Adrenal gland (tissue), 19 donors: ENCODE measurements at places on chromosomes 13 and 19. TPM values are rescaled to one million over a fixed set of nuclear protein-coding genes. Genes with fewer than 3 reads are reported as not detected.

- no peak for DNase-seq
These were observed 45.7 kb downstream of the COL4A2 start for GRCh38 chr13:110352735-110353134.

DNA sequence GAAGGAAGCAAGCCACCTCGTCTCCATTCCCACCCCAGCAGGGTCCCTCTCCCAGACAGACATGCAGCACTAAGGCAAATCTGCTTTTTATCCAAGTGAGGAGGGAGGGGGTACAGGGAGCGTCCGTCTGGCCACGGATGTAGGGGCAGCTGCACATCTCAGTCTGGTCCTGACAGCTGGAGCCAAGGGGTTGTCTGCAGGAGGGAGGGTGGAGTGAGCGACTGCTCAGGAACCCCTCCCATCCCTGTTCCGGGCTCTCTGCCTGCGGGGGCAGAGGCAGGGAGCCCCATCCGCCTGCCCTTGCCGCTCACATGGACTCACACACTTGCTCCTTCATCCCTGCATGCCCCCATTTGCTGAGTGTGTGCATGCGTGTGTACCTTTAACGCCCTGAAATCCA is 2.5 kb downstream of the TMEM190 start:
- no peak for DNase-seq

GRCh38 chr13:24663586-24663985 is 16.6 kb upstream of the ATP12A start:
- DNase-seq: no peak

The KIR3DL1 gene
- not detected for polyA plus RNA-seq

GRCh38 chr19:39506944-39507714 is 7.8 kb upstream of the SELENOV start:
- no peak for DNase-seq

The ETV2 gene
- 5.0 TPM for polyA plus RNA-seq

The MOB3A gene
- polyA plus RNA-seq: 13.6 TPM

DNA sequence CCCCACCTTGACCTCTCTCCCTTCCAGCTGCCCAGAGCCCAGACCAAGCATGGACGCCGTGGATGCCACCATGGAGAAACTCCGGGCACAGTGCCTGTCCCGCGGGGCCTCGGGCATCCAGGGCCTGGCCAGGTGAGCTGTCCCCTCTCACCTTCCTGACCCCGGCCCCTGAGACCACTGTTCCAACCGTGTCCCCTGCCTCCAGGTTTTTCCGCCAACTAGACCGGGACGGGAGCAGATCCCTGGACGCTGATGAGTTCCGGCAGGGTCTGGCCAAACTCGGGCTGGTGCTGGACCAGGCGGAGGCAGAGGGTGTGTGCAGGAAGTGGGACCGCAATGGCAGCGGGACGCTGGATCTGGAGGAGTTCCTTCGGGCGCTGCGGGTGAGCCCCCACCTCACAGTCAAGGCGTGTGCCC is 312 bp downstream of the CAPS start:
- no peak for DNase-seq

GRCh38 chr19:52910648-52911047 is 12.6 kb downstream of the ZNF888 start:
- DNase-seq: no peak

DNA sequence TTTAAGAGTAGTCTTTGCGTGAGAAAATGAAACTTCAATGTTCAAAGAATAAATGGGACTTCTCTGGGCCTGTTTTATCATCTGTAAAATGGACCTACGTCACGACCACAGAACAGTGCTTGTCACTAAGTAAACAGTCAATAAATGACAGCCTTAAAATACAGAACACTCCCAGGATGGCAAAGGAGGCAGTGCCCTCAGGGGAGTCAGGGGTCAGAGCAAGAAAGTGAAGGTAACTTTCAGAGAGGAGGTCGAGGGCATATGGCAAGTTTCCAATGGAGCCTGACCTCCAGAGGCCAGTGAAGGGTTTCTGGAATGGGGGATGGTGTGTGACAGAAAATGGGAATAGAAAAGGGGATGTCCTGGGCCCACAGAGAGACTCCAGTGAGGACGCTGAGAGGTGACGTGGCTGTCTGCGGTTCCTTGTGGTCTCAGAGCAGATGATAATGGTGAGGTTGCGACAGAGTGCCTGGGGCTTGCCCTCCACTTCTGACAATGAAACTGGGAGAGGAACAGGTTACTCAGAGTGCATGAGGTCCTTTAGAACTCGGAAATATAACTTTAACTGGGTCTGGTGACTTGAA is 91.8 kb downstream of the UBL3 start:
- peak; percentile 55 for DNase-seq

The VSTM1 gene
- polyA plus RNA-seq: not detected

GRCh38 chr19:46387713-46388130 is 25.6 kb downstream of the CCDC8 start:
- no peak for DNase-seq

- no peak for DNase-seq
These were observed 289.2 kb downstream of the EFNB2 start for GRCh38 chr13:106246242-106246641.
